ENCODE measurements at places on chromosomes 2 and 18.

DNA sequence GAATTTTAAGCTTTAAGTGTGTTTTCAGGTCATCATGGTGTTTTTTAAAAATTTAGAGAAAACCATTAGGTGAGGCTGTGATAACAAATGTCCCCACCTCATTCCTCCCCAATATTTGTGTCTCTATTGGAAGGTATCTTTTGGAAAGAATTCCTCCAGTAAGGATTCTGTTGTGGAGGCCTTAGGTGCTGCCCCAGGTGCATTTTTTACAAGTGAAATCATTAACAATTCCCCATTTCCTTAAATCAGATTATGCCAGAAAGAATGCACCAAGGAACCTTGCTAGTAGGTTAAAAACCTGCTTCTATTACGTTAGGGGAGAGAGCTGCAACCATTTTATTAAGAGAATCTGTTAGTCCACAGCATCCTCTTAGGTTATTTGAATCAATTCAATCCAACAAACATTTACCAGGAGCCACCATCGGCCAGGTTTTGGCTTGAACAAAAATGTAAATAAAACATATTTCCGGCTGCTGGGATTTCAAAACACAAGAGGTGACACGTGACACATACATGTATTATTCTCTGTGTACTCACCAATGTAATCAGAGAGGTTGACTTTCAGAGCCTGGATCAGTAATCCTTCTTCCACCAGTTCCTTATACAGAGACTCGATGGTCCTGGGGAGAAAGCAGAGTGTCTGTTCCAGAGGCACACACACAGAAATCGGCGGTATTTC is 112.5 kb upstream of the ASB18 start:
- DNase-seq: no peak

DNA sequence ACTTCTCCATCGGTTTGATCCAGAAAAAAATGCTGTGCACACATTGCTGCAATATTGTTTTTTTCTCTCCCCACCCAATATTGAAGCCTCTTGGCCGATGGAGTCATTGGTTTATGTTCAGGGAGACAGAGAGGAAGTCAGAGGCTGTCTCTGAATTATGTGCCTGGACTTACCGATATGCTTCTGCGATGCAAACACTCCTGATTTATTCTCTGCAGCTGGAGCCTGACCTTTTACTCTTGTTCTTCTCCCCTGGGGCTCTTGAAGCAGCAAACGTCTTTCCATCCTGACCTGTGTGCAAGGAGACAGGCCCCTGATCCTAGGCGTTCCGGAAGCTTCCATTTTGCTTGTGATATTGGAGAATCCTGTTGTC is 99.6 kb downstream of the PTGR3 start:
- DNase-seq: no peak

- DNase-seq: no peak
These were observed 30.6 kb downstream of the MYO7B start for GRCh38 chr2:127566139-127566417.

- DNase-seq: peak; percentile 22
These were observed 69.2 kb upstream of the WIPF1 start for GRCh38 chr2:174666845-174667244.

- DNase-seq: no peak
These were observed 1.5 kb downstream of the IL36B start for GRCh38 chr2:113050921-113051895.

DNA sequence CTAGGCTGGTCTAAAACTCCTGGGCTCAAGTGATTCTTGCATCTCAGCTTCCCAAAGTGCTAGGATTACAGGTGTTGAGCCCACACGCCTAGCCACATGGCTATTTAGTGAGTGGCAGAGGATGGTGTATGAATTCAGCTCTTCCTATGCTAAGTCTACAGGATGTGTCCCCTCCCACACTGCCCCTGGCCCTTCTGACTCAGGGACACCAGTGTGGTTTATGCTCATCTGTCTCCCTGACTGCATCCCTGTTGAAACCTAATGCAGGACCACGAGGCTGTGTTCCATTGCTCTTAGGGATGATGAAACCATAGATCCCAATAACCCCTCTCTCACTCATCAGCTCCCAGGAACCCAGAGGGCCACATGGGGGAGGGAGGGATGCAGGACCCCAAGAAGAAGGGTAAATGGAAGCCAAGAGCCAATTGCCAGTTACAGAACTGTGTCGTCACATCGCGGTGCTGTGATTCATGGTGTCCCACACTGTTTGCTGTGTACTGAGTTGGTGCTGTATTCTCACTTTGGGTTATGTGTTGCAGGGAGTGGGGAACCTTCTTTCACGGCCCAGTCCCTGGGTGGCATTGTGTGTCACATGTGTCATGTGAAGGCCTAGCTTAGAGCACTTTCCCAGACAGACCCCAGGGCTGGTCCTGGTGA is 102.9 kb upstream of the HAAO start:
- DNase-seq: no peak

- no peak for DNase-seq
These were observed 185.5 kb downstream of the HDAC4 start for GRCh38 chr2:239215136-239215925.

DNA sequence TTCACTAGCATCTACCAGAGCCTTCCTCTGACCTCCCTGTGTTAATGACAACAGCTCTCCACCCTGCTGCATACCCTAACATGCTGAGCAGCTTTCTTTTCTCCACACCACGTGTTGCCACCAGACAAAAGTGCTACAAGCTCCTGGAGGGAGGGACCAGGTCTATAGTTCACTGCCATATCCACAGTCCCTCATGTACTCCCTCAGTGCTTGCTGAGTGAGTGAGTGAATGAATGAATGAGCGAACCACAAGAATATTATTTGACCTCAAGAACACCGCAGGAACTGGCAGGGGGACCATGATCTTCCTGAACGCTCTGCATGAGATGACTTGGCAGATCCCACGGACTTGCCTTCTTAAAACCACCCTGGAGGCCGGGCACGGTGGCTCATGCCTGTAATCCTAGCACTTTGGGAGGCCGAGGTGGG is 47.4 kb upstream of the CAB39 start:
- no peak for DNase-seq

DNA sequence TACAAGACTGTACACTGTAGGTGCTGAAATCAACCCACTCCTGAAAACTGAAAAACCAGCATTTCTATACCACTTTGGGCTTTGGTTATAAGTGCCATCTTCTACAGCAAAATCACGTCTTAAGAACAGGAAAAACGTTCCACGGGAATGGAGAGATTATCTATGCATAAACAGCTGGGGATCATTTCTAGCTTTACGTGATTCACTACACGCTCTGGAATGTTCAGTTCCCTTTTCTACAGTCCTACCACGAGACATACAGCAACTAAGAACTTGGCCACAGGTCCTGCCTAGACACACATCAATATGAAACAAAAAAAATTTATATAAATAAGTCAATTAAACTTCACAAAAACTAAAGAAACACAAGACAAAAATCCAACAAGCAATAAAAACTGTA is 3.6 kb downstream of the CXCR4 start:
- no peak for DNase-seq

DNA sequence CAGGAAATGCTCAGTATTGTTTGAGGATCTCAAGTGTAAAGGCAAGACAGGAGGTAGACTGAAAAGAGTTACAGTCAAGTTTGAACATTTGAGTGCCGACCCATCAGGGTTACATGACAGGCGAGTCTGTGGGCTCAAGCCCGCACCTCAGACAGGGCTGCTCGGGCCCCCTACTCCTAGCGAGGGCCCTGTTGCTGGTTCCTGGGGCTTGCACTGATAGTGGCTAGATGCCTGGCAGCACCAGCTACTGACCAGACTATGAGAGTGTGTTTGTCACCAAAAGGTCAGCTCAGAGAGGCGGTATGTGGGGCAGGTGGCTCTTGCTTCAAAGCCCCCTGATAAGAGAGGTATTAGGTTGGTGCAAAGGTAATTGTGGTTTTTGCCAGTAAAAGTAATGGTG is 35.6 kb upstream of the CYP27C1 start:
- no peak for DNase-seq

GRCh38 chr18:70553245-70553935 is 264.5 kb downstream of the SOCS6 start:
- DNase-seq: no peak

DNA sequence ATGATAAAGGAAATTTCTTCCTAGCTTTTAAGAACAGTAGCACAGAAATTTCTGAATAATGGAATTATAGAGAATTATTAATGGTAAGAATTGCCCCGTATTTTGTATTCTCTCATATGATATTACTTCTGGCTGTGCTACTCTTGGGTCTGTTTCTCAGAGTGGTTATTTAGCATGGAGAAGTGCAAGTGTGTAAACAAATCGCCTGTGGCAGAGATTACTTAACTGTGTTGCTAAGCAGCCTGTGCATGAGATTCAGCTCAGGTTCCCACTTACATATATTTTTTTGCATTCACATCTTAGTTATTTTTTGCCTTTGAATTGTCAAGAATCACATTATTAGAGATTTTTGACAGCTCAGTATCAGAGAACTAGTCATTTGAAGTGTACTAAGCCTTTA is 80.1 kb upstream of the NFATC1 start:
- DNase-seq: no peak

- DNase-seq: no peak
These were observed 8.5 kb downstream of the PDK1 start for GRCh38 chr2:172564376-172564775.

DNA sequence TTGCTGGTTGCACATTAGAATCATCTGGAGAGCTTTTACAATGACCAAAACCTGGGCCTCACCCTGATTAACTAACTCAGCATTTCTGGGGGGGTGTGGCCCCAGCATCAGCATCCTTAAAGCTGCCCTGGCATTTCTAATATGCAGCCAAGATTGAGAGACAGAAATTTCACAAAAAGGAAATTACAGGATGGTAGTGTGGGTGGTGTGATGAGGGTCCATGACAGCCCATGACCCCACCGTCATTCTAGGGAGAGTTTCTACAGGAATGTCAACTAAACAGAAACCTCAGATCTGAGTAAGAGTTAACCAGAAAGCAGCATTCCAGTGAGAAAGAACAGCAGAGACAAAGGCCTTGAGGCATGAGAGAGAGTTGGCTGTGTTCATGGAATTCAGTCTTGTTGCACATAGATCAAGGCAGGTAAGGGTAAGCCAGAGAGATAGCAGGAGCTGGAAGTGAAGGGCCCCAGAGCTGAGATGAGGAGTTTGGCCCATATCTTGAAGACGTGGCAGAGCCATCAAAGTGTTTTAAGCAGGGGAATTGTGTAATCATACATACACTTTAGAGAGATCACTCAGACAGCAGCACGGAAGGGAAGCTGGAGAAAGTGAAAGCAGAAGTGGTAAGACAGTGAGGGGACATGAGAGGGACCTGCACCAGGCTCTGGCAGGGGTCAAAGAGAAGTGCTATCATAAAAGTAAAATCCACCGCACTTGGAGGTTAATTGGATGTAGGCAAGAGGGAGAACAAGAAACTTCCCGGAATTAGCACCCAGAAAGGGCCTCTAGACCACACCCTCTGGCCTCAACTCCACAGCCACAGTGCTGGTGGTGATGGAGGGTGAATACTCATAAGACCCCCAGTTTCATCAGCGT is 7.8 kb upstream of the TRABD2A start:
- peak; percentile 80 for DNase-seq

DNA sequence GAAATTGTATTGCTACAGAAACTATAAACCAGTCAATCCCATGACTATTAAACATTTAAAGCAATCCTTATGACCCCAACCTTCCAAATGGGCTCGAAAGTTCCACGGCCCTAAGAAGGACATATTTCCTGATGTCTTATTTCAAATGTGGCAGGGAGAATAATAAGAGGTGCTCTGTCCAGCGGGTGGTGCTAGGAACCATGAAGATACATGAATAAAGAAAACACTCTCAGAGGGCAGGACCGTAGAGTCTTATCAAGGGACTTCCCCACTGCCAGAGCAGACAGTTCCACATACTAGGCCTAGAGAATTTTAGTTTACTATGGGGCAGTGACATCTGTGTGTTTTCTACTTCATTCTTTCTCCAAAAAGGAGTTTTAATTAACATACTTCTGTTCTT is 187.1 kb upstream of the PIK3C3 start:
- peak; percentile 67 for DNase-seq

DNA sequence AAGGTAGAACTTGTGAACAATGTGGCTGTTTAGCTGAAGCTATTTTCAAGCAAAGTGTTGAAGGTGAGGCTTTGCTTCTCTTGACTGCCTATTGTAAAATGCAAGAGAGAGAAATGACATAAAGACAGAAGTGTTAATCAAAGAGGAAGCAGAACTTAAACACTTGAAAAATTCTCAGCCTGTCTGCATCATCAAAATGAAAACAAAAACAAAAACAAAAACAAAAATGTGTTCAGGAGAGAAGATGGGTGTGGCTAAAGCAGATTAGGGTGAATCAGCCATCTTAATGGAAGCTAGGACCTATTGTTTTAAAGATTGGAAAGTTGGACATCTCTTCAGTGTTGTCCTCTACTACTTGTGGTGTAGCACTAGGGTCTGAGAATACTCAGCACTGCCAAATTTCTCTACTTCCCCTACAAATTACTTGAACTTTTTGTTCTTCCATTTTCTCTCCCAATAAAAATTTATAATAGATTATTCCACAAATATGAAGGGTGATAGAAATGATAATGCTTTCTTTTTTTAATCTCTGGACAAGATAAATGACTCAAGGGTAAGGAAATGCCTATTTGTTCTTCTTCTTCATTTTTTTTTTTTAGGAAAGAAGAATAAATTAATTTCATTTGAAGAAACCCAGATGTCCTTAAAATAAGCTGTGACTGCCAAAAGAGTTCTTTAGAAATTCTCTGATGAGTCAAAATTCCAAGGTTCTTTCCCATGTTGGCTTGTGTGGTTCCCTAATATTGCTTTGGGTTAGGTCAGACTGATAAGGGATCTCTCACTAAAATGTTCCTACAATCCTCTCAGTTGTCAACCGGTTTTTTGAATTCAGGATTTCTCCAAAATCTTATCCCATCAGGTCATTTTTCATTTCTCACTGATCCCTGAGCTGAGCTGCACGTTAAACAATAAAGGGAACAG is 571.2 kb upstream of the ZEB2 start:
- peak; percentile 45 for DNase-seq

DNA sequence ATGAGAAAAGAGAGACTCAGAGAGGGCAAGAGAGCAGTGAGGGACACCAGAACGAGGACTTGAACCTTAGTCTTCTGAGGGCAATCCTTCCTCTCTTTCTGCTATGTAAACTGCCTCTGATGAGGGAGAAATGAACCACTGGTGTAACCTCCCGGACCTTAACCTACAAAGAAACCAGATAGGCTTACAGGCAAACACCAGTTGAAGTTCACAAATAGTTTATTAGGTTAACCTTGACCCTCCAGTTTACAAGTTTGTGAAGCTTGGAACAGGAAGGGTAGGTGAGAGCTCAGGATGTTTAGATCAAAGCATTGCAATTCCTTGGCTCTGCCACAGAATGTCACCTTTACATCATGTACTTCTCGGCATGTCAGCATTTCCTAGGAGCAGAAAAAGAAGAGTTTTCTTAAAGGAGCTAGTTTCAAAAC is 486.4 kb upstream of the SPRED2 start:
- no peak for DNase-seq
